ENCODE measurements at places on chromosomes 2 and 18.

GRCh38 chr18:46224181-46224775, 120.1 kb downstream of the HAUS1 start:
- DNase-seq, result peak; percentile 54

DNA sequence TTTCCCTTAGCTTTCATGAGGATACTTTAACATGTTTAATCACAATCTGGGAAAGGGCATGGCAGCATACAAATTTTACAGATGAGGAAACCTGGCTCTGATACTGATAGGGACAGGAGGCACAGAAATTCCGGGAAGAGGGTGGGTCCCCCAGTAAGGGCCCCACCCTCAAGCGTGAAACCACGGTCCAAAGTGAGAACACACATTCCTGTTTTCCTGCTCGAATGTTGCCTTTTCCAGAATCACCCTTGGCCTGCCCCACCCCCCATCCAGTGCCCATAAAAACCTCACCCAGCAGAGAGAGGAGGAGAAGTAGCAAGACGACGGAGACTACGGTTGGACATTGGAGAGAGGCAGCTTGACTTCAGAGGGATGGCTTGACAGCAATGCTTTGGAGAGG, 98.2 kb downstream of the HIBCH start:
- DNase-seq, result no peak

DNA sequence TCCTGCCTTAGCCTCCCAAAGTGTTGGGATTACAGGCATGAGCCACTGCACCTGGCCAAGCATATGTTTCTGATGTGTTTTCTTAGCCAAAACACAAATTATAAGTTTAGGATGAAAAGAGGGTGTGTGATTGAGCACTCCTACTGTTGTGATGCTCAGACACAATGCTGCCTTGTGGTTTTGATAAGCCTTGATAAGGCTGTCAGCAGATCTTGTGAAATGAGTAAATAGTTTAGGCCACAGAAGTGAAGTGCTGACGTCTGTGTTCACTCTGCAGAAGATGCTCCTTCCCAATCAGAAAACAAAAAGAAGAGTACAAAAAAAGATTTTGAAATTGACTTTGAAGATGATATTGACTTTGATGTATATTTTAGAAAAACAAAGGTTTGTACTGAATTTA, 24.3 kb downstream of the NCAPH start:
- DNase-seq, result no peak

DNA sequence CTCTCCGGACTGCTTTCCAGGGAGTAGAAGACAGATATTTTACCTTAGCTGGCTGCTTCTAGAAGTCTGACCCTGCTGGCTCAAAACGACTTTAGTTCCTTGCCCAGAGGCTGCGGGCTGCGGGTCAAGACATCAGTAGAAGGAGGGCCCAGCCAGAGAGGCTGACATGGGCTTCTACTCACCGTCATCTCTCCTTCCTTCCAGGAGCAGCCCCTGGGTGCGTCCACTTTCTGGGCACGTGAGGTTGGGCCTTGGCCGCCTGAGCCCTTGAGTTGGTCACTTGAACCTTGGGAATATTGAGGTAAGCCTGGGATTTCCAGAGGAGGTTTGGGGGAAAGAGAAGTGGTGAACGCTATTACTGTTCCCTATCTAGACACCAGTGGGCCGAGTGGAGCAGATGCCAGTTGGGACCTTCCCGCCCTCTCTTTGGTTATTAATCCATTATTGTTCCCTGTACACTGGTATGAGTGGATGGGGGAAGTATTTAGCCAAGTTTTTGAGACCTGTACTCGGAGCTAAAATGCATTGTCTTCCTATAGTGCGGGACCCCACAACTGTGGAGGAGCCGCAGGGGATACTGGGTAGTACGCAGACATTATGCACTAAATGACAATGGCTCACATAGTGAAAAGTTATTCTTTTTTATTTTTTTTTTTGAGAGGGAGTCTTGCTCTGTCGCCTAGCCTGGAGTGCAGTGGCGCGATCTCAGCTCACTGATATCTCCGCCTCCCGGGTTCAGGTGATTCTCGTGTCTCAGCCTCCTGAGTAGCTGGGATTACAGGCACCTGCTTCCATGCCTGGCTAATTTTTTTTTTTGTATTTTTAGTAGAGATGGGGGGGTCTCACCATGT, 26.3 kb upstream of the CASP8 start:
- no peak for DNase-seq

GRCh38 chr2:43045866-43046265, 180.5 kb downstream of the ZFP36L2 start:
- no peak for DNase-seq

DNA sequence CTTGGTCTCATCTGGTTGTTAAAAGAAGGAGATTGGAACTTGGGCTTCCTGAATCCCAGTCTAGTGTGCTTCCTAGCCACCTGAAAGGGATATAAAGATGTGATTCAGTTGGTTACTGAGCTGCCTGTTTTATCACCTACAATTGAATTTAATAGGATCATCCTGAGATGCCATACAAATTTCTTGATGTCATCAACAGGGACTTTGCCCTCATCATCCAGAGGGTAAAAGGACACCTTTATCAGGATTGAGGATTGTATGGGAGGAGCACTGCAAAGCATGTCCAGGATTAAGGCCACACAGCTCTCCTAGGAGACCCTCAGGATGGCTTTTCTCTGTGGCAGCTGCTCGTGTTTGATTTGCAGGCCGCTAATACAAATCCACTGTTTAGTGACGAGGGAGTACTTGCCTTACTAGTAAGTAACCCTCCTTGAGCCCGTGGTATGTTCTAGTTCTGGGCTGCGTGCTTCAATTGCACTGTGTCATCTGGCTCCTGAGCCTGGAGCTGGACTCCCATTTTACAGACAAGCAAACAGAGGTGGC, 28.6 kb downstream of the SH3RF3 start:
- DNase-seq, result no peak

DNA sequence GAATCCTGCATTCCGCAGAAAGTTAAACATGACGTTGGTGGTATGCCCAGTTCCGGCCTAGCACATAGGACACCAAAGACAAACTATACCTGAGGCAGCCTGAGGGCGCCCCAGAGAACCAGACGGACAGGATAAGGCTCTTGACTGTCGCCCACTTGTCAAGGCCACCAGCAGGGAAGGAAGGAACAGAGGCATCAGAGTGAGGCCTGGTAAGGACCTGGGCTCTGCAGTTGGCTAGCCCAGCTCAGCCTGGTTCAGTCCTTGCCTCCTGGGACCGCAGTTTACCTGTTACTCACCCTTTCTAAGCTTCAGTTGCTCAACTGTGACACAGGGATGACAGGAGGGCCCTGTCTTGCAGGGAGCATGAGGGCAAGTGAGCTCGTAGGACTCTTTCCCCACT, 82.1 kb downstream of the ACTR2 start:
- DNase-seq, result no peak
